ENCODE measurements at places on chromosomes 4 and X. TPM values are rescaled to one million over a fixed set of nuclear protein-coding genes. Genes with fewer than 3 reads are reported as not detected.

GRCh38 chr4:61877893-61878292 is 677.8 kb downstream of the ADGRL3 start:
- no peaks in the 10 kb centered on the region for H3K27me3 ChIP-seq
- no peaks in the 10 kb centered on the region for H3K36me3 ChIP-seq

The FGFBP2 gene
- 0.33 TPM for total RNA-seq

- no peaks in the 10 kb centered on the region for H3K36me3 ChIP-seq
- no peak overlapping the region for H3K4me3 ChIP-seq
- H3K4me1 ChIP-seq, result no peaks in the 10 kb centered on the region
- DNase-seq, result no peak
These were observed 361.8 kb downstream of the TEX13C start for GRCh38 chrX:125681507-125681906.

DNA sequence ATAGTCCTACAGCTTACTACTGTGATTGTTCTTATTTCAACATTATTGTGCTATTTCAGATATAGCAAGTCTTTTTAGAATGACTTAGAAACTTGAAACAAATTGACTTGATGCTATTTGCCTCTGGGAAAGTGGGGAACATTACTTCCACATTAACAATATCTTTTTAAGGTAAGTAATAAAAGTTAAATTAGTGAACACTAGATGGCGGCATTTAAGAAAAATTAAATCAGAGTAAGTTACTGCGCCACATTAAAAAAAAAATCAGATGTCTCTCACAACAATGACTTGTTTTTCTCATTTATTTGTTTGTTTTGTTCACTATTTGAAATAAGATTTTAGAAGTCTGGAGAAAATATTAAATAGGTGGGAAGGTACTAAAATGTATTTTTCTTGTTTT is 1026.9 kb upstream of the SLIT2 start:
- DNase-seq, result no peak
- no peak overlapping the region for H3K27ac ChIP-seq
- H3K36me3 ChIP-seq, result no peaks in the 10 kb centered on the region
- H3K4me3 ChIP-seq, result no peak overlapping the region
- no peaks in the 10 kb centered on the region for H3K27me3 ChIP-seq

DNA sequence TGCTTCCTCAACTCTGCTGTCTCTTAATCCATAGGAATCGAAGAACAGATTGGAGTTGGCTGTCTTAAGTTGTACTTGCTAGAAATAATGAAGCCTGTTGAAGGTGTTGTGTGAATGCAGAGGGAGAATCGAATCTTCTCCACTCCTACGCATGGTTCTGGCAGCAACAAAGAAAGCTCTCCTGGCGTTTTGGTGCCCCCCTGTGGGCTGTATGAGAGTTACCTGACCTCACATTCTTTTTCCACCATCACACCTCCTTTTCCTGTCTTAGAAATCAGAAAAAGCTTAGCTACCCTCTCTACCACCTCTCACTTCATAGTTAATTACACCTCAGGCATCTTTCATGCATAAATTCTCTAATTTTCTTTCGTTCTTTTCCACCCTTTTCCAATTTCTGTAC is 16.3 kb downstream of the KLF8 start:
- no peak overlapping the region for H3K27ac ChIP-seq
- peak; percentile 38 for DNase-seq
- no peaks in the 10 kb centered on the region for H3K36me3 ChIP-seq
- no peaks in the 10 kb centered on the region for H3K27me3 ChIP-seq
- H3K4me3 ChIP-seq, result no peak overlapping the region

The FDCSP gene
- not detected for total RNA-seq

The CXXC4 gene
- 0.59 TPM for total RNA-seq

The MAGEA3 gene
- total RNA-seq, result 0.21 TPM

DNA sequence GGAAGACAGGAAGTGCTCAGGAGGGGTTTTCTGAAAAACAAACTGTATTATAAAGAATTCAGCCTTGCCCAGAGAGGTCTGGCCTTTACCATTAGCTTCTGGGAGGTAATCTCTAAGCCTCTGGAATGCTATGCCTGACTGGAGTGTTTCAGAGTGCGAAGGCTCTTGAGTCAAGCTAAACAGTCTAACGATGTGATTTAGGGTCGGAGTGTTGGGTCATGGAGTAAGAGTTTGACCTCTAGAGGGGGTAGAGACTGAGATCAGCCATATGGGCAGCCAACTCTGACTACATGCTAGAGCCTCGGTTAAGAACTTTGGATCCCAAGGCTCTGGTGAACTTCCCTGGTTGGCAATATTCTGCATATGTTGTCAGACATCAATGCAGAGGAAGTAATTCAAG is 15.0 kb downstream of the BOD1L1 start:
- H3K4me1 ChIP-seq, result no peaks in the 10 kb centered on the region
- no peaks in the 10 kb centered on the region for H3K27me3 ChIP-seq
- no peak overlapping the region for H3K4me3 ChIP-seq
- H3K36me3 ChIP-seq, result peaks cover 21% of the 10 kb centered on the region

DNA sequence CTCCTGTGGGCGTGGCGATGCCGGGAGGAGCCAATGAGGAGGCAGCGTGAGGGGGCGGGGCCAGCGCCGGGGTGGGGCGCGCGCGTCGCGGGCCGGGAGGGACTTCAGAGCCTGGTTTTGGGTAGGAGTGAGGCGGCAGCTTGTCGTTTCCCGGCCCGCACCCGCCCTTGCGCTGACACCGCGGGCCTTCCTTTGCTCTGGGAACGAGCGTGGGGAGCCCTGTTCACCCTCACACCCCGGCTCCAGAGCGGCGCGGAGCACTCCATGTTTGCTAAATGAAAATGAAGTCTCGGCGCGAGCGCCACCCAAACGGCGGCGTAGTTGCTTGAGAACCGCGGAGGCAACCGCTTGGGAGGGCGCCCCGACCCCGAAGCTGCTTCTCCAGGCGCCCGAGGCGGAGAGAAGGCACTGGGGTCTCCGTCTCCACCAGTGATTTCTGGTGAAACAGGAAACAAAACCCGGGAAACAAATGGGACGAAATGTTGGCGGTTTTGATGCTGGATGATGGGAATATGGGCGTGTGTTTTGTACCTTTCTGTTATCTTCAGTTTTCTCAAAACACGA is 497 bp upstream of the GRPEL1 start:
- peaks cover 2% of the 10 kb centered on the region for H3K36me3 ChIP-seq
- H3K4me1 ChIP-seq, result peaks cover 10% of the 10 kb centered on the region
- no peak for DNase-seq

The SRPK3 gene
- 1.6 TPM for total RNA-seq

The SPANXB1 gene
- total RNA-seq, result not detected

GRCh38 chrX:141278306-141278705 is 36.0 kb upstream of the SPANXC start:
- no peak overlapping the region for H3K4me3 ChIP-seq
- H3K27ac ChIP-seq, result no peak overlapping the region
- no peak for DNase-seq
- no peaks in the 10 kb centered on the region for H3K4me1 ChIP-seq
- H3K36me3 ChIP-seq, result no peaks in the 10 kb centered on the region

The SLC9B1 gene
- total RNA-seq, result 0.41 TPM

- H3K27ac ChIP-seq, result no peak overlapping the region
- peak; percentile 28 for DNase-seq
- H3K27me3 ChIP-seq, result peaks cover 6% of the 10 kb centered on the region
- no peak overlapping the region for H3K4me3 ChIP-seq
These were observed 35.3 kb downstream of the FRMD7 start for GRCh38 chrX:132092439-132093065.

The MAGEB1 gene
- total RNA-seq, result not detected

The P2RY10 gene
- not detected for total RNA-seq

DNA sequence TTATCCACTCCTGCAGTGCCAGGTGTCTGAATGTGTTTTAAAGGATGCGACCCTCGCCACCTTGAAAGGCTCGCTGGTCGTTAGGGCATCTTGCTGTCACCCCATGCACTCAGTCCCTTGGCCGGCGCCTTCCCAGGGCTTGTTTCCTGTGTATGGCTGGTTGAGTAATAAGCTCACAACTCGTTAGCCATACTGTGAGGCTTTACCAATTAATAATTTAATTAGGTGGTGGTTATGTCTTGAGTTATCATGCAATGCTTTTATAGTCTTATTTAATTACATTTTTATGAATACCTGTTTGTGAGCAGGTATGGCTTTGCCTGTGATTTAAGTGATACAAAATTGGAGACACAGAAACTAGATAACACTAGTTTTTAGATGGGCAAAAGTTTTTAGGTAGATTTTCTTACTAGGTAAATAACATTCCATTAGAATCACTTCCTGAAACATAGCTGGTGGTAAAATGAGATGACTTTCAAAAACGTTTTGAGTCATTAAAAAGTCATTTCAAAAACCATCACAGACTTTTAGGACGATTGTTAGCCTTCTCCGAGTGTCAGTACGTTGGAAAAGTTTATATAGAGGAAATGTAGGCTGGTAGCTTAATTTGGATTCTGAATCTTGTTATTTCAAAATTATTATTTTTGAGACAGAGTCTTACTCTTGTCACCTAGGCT is 18.2 kb downstream of the PTTG2 start:
- H3K4me3 ChIP-seq, result peak overlapping the region; percentile 66
- no peaks in the 10 kb centered on the region for H3K27me3 ChIP-seq
- no peaks in the 10 kb centered on the region for H3K36me3 ChIP-seq
- peaks cover 19% of the 10 kb centered on the region for H3K4me1 ChIP-seq
- H3K27ac ChIP-seq, result peak overlapping the region; percentile 69
- DNase-seq, result no peak

GRCh38 chr4:26424153-26424552 is 66.1 kb downstream of the CCKAR start:
- no peaks in the 10 kb centered on the region for H3K36me3 ChIP-seq
- no peak overlapping the region for H3K27ac ChIP-seq
- no peak for DNase-seq
- H3K4me1 ChIP-seq, result no peaks in the 10 kb centered on the region
- H3K27me3 ChIP-seq, result no peaks in the 10 kb centered on the region
- no peak overlapping the region for H3K4me3 ChIP-seq

DNA sequence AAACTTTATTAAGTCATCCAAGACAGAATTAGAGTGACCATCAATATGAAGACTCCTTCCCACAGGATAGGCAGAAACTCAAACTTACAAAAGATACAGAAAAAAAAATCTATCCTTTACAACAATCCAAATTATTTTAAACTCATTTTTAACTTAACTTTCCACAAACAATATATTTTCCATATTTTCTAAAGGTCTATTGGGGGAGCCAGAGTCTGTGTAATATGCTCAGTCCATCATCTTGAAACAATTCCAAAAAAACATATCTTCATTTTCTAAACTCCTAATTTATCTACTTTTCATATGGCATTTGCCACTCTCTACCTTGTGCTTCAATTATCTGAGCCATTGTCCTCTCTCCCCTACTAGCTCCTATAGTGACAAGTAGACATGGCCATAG is 378.1 kb downstream of the PDGFC start:
- no peak for DNase-seq
- no peaks in the 10 kb centered on the region for H3K27me3 ChIP-seq
- 0 out of 2 replicates have a peak, but pooled peaks cover 3% of the 10 kb centered on the region for H3K4me1 ChIP-seq
- H3K36me3 ChIP-seq, result no peaks in the 10 kb centered on the region
- no peak overlapping the region for H3K27ac ChIP-seq
- H3K4me3 ChIP-seq, result no peak overlapping the region

The HPSE gene
- total RNA-seq, result 2.6 TPM

GRCh38 chr4:123423819-123424218 is 27.2 kb downstream of the SPRY1 start:
- DNase-seq, result no peak
- no peaks in the 10 kb centered on the region for H3K36me3 ChIP-seq
- no peak overlapping the region for H3K4me3 ChIP-seq
- H3K27ac ChIP-seq, result peak overlapping the region; percentile 94

The MAOB gene
- not detected for total RNA-seq

DNA sequence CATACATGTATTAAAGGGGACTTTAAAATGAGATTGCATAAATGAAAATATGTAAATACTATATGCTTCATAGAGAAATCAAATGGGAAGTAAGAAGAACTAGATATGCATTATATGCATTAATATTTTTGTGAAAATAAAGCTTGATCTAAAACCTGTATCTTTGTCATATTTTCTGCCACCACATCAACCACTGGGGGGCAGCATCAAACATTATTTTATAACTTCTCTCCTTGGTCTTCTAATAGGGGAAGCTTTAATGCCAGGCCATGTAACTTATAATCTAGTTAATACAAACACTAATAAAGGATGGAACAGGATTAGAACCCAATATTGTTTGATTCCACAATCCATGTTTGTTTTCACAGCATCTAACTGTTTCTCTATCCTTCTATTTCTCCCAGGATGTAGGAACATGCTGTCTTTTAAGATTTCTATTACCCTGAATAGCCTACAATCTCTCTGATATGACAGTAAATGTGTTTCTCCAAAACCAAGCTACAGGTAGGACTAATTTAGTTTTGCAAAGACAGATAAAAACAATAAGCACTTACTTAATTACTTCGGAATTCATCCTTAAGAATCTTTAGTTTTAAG is 10.0 kb downstream of the QRFPR start:
- no peaks in the 10 kb centered on the region for H3K4me1 ChIP-seq
- peak; percentile 12 for DNase-seq
- no peaks in the 10 kb centered on the region for H3K27me3 ChIP-seq
- H3K27ac ChIP-seq, result no peak overlapping the region
- H3K36me3 ChIP-seq, result no peaks in the 10 kb centered on the region

DNA sequence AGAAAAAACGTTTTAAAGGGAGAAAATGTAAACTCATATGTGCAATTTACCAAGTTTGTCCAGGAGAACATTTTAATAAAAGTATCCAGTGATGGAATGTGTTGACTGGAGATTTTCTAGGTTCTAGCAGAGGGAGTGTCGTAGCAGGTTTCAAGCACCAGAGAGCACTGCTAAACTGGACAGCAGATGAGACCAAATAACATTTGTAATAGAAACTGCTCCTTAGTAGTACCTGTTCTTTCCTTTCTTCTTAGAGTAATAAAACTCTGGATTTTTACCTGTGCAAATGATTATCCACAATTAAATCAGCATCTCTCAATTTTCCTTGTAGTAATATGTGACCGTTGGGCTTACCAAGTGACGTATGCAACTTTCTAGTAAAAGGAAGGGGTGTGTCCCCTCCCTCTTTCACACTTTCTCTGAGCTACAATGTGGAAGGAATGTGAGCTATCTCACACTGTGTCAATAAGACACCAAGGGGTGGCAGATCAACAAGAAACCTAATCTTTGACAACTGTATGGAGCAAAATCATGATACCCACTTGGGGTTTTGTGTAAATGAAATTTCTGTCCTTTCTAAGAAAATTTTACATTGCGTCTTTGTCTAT is 9.5 kb downstream of the HPGDS start:
- no peak overlapping the region for H3K27ac ChIP-seq
- H3K36me3 ChIP-seq, result no peaks in the 10 kb centered on the region
- H3K27me3 ChIP-seq, result no peaks in the 10 kb centered on the region
- H3K4me1 ChIP-seq, result no peaks in the 10 kb centered on the region
- no peak for DNase-seq
- no peak overlapping the region for H3K4me3 ChIP-seq

- no peaks in the 10 kb centered on the region for H3K4me1 ChIP-seq
- no peaks in the 10 kb centered on the region for H3K36me3 ChIP-seq
- no peaks in the 10 kb centered on the region for H3K27me3 ChIP-seq
- H3K27ac ChIP-seq, result peak overlapping the region; percentile 34
- DNase-seq, result no peak
- H3K4me3 ChIP-seq, result no peak overlapping the region
These were observed 9.7 kb upstream of the PLAC8 start for GRCh38 chr4:83124111-83124780.
